ENCODE measurements at places on chromosomes 3 and 15.

DNA sequence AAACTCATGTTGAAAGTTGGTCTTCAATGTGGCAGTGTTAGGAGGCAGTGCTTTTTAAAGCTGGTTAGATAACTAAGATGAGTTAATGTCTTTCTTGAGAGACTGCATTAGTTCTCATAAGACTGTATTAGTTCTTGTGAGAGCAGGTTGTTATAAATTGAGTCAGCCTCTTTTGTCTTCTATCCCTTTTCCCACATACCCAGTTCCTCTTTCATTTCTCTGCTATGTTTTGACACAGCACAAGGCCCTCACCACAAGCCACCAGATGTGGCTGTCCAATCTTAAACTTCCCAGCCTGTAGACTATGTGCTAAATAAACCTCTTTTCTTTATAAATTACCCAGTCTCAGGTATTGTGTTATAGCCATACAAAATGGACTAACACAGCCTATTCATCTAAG, 94.6 kb upstream of the SNTN start:
- no peak for DNase-seq

DNA sequence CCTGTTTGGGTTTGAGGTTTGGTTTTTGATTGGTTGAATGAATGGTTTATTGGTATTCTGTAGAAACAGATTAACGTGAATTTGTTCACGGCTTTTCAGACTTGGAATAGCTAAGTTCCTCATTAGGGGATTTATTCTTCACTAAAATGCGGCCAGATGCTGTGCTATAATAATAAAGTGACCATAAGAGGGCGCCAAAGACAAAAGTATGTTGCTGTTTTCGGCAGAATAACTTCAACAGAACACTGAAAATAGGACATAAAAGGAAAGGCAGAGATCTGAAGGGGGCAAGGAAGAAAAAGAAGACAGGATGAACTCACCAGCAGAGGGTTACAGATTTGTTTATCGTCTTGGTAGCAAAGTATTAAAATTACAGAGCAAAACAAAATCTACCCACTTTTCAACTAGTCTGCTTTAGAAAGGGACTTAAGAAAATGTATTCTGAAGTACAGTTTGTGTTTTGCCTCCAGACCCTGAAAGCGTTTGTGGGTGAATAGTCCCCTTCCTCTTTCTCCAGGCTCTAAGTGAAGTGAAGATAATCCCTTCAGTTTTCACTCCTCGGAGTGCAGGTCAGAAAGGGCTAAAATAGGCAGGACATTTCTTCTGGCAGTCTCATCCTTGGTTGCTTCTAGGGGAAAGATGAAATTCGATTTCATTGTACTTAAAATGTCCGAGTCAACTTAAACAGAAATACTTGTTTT, 147.6 kb downstream of the IL20RB start:
- peak; percentile 85 for DNase-seq

DNA sequence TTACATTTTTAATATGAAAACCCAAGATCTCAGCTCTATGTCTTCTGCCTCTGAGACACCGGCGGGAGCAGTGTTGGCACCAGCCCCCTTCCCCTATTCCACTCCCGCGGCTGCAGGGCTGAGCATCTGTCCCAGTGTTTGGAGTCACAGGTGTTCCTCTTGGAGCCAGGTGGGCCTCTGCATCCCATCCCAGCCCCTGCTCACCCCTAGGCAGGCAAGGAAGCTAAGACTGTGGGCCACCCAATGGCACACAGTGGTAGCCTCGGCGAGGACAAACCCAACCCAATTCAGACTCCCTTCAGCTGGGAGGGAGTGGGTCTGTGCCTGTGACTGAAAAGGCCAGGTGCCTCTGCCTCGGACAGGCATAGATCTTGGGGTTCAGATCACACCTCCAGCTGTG, 3.1 kb downstream of the CHST13 start:
- DNase-seq, result no peak

GRCh38 chr3:31661993-31662670, 129.4 kb downstream of the STT3B start:
- DNase-seq, result no peak

DNA sequence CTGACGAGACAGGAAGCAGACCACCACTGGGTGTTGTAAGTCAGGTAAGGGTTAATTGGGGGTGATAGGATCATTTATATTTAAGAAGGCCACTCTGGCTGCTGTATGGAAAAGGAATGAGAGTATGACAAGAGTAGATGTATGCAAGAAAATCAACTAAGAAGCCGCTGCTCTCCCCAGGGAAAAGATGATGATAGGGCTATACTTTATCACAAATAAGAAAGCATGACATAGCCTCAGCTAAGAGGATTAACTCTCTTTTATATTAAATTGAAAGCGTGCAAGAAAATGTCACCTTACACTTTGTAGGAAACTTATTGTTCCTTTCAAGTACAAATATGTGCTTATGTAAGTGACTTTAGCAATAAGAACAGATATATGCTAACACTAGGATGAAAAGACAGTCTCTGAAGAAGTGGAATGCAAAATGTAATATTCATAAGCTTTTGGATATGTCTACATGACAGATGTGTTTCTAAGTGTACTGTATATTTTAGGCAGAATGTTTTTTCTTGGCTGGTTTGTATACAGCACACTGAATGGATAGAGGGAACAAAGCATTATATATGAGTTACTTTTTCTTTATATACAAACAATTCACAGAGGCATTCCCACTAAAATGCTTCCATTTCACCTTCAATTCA, 8.7 kb upstream of the NDUFB4 start:
- no peak for DNase-seq

GRCh38 chr3:111605493-111605892, 10.3 kb upstream of the ZBED2 start:
- DNase-seq, result no peak

- DNase-seq, result no peak
Observed at GRCh38 chr3:19945969-19946831, 697 bp upstream of the RAB5A start.

DNA sequence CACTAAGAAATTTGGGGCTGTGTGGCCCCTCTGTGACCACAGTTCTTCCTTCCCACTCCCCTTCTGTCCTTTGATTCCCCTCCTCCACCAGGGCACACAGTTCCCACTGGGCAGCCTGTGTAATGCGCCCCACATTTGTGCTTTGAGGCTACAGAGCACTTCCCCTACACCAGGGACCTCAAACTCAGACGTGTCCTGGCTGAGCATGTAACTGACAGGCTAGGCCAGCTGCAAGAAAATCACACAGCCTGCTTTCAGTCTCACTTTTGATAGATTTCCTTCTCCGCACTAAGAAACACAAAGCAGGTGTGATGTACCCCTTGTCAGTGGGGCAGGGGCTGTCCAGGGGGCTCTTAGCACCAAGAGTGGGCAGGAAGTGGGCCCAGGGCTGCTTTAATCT, 29.6 kb downstream of the PRKCD start:
- no peak for DNase-seq

DNA sequence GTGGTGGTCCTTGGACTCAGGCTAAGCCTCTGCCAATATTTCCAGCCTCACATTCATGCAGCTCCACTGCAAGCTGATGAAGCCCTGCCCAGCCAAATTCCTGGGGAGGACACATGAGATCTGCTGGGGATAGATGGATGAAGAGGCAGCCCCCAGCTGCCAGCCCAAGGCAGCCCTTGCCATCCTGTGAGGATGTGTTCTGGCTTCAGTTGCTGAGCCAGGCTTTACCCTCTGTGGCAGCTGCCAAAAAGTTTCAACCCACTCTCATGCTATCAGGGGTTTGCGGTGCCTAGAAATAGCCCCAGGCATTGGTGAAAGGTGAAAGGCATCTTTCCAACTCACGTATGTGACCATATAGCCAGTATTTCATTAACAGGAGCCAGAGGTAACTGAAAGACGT, 37.6 kb downstream of the C2CD4A start:
- DNase-seq, result no peak

DNA sequence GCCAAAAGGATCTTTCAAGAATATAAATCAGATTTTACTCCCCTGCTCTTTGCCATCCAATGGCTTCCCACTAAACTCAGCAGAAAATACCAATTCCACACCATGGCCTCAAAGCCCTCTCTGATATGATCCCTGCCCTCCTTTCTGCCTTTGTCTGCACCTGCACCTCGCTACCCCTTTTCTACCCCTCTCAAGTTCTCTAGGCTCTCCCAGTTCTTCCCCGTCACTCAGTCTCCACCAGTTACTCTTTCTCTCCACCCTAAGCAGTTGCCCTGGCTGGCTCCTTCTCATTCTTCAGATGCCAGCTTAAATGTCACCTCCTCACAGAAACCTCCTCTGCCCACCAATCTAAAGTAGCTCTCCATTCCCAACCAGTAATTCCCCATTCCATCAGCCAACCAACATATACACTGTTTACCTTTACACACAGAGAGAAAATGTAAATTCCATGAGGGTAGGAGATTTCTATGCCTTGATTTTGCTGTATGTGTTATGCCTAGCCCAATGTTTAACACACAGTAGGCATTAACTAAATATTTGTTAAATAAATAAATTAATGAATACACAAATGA, 93.6 kb upstream of the LPP start:
- no peak for DNase-seq

- no peak for DNase-seq
Observed at GRCh38 chr15:33218071-33218491, 23.6 kb upstream of the FMN1 start.

DNA sequence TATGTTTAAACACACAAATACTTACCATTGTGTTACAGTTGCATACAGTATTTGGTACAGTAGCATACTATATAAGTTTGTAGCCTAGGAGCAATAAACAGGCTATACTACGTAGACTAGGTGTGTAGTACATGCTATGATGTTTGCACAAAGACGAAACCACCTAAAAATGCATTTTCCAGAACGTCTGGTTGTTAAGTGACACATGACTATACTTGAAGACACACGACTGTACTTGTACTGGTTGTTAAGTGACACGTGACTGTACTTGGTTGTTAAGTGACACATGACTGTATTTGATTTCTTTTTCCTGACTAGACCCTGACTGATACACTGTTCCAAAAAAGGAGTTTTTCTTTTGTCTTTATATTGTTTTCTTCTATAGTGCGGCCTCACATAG, 34.1 kb downstream of the RAB8B start:
- no peak for DNase-seq

GRCh38 chr3:127692501-127693335, 20.0 kb downstream of the ABTB1 start:
- DNase-seq, result no peak

- DNase-seq, result no peak
Observed at GRCh38 chr3:52140000-52140399, 14.2 kb downstream of the POC1A start.

- no peak for DNase-seq
Observed at GRCh38 chr3:39138804-39139415, 14.5 kb downstream of the CSRNP1 start.

DNA sequence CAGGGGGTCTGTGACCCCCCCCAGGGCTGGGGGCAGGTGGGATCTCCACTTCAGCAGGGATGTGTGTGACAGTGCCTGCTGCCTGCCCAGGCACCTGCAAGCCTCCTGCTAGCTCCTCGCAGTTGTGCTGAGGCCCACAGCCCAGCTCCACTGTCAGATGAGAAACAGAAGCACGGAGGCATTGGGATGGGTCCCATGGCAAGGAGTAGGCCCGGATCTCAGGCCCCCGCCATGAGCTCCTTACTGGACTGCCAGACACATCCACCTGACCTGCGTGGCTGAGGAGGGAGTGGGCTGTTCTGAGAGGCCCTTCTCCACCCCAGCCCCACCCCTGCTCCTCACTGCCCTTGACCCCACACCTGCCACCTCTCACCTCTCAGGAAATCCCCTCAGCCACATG, 18.2 kb upstream of the SKOR1 start:
- no peak for DNase-seq

DNA sequence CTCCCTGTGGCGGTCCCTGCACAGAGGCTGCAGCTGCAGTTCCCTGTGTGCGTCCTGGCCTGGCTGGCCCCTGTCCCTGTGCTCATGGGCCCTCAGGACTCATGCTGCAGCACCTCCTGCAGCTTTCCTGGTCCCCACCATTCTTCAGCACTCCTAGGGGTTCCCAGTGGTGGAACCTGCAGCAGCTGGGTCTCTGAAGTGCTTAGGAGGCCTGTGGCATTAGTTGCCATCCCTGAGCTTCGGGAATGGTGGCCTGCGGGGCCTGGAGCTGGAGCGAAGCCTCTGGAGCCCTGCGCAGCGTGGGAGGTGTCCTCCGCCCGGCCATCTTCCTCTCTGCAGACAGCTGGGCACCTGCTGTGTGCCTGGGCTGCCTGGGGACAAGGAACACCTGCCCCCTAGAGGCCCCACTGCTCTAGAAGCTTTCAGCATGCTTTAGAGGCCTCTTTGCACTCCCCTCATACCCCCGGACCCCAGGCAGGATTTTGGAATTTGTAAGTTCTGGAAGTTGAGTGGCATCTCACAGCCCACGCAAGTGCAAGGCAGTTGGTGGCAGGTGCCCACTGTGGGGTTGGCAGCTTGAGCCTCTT, 13.1 kb downstream of the PLXNA1 start:
- DNase-seq, result no peak

DNA sequence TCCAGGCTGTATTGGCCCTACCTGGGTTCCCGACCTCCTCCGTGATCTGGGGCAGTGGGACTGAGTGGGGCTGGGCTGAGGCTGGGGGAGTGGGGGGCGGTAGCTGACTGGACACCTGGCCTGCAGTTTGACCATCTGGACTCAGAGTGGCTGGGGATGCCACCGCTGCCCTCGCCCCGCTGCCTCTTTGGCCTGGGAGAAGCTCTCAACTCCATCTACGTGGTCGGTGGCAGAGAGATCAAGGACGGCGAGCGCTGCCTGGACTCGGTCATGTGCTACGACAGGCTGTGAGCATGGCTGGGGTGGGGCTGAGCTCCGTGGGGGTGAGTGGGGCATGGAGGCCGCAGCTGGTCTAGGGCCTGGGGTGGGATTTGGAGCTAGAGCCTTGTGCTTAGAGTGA, 2.7 kb downstream of the KLHL40 start:
- no peak for DNase-seq

- no peak for DNase-seq
Observed at GRCh38 chr15:52221730-52222129, 30.5 kb upstream of the GNB5 start.

DNA sequence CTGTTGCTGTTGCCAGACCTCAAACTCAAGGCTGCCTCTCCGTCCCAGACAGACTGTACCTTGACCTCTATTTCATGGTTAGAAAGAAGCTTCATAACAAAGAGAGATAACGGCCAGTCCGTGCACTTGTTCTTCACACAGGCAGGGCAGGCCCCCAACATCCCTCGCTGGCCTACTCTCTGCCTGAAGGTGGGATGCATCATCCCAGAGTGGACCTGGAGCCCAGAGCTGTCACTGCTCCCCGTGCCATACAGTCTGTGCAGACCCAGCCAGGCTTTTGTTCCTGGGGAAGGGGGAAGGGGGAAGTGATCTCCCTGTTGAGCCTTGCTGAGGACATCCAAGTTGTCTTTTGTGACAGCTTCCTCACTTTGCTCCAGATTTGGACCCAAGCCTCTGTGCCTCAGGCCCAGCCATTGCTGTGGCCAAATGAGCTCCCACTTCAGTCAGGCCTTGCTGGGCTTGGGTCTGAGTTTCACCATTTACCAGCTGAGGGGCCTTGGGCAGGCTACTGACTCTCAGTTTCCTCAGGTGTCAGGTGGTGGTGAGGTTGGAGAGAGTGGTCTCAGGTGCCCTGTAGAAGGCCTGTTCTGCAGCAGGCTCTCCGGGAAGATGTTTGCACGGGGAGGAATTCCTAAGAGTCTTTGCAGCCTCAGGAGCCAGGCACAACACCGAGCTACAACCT, 141.6 kb downstream of the DNAJB8 start:
- DNase-seq, result no peak

- no peak for DNase-seq
Observed at GRCh38 chr3:47410801-47411646, 30.2 kb downstream of the PTPN23 start.
